ENCODE measurements at places on chromosomes 11 and 22.

DNA sequence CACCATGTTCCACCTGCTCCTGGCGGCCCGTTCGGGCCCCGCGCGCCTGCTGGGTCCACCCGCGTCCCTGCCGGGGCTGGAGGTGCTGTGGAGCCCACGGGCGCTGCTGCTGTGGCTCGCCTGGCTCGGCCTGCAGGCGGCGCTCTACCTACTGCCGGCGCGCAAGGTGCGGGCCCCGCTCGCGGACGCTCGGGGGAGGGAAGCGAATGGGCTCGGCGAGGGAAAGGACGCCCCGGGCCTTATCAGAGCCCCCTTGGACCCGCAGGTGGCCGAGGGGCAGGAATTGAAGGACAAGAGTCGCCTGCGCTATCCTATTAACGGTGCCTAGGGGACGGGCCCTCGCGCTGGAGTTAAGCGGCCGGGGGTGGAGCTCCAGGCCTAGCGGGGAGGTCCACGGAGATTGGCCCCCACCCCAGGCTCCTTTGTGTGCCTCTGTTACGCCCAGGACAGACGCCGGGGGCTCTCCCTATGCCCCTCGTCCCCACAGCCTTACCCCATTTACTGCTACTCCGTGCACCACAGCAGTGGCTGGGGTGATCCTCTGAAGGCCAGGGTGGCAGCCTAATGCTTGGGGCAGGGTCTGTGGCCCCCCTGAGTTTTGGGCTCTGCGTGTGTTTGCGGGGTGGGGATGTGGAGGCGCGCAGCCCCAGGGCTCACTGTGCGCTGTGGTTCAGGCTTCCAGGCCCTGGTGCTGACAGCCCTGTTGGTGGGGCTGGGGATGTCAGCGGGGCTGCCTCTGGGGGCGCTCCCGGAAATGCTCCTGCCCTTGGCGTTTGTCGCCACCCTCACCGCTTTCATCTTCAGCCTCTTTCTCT, 1.1 kb downstream of the TM7SF2 start:
- peak; percentile 61 for DNase-seq

DNA sequence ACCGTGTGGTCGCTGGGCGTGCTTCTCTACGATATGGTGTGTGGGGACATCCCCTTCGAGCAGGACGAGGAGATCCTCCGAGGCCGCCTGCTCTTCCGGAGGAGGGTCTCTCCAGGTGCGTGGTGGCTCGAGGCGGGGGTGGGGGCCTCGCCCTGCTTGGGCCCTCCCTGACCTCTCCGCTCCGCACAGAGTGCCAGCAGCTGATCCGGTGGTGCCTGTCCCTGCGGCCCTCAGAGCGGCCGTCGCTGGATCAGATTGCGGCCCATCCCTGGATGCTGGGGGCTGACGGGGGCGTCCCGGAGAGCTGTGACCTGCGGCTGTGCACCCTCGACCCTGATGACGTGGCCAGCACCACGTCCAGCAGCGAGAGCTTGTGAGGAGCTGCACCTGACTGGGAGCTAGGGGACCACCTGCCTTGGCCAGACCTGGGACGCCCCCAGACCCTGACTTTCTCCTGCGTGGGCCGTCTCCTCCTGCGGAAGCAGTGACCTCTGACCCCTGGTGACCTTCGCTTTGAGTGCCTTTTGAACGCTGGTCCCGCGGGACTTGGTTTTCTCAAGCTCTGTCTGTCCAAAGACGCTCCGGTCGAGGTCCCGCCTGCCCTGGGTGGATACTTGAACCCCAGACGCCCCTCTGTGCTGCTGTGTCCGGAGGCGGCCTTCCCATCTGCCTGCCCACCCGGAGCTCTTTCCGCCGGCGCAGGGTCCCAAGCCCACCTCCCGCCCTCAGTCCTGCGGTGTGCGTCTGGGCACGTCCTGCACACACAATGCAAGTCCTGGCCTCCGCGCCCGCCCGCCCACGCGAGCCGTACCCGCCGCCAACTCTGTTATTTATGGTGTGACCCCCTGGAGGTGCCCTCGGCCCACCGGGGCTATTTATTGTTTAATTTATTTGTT, 2.4 kb downstream of the PIM3 start:
- no peak for DNase-seq

DNA sequence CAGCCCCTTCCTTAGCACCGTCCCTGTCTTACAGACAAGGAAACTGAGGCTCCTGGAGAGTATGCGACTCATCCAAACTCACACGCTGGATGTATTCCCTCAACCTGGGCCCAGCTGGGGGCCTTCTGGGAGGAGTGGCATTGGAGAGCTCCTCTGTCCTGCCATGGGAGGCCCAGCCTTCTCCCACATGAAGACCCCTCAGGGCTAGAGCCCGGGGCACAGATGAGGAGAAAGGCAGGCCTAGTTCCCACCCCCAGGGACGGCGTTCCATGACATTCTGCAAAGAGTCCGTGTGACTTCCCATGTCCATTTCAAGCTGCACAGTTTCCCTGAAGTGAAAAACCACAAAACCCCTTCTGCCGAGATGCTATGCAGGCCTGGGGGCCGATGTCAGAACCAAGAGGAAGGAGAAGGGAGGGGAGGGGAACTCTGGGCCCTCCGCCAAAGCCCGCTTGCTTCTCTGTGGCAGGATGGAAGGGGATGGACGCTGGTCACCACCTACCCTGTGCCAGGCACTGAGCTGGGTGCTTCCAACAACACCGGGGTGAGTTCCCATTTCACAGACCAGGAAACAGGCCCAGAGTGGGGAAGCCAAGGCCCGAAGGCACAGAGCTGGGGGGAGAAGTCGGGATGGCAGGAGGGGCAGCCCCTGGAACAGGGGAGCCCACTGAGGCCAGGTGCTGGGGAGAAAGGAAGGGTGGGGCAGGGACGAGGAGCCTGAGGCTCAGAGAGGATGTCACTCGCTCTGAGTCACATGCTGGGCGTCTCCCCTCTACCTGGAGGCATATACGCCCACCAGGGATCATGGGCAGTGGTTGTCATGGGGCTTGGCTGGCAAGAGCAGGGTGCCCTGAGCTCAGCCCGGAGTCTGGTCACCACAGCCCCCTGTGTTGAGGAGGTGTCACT, 15.7 kb downstream of the RAC2 start:
- DNase-seq: peak; percentile 73

DNA sequence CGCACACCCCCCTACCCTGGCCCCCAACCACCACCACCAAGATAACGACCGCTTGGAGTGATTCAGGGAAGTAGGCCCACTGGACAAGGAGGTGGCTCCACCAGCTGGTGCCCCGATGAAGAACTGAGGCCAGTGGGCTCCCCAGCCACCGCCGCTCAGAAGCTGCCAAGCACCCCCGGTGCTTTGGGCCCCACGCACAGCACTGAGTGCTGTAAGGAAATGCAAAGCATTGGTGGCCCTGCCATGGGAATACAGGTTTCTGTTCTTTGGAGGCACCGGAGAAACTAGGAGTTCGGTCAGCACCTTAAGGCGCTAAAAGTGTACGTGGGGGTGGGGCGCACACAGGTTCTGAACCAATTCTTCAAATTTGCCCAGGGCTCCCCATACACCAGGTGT, 664 bp upstream of the PRSS23 start:
- DNase-seq: peak; percentile 55

- no peak for DNase-seq
These were observed 13.1 kb downstream of the MIAT start for GRCh38 chr22:26670459-26670858.

- no peak for DNase-seq
These were observed 49.1 kb downstream of the ADAMTS8 start for GRCh38 chr11:130379276-130379675.

GRCh38 chr11:92643827-92644226, 325.6 kb upstream of the MTNR1B start:
- no peak for DNase-seq

GRCh38 chr11:120652705-120653335, 141.3 kb downstream of the GRIK4 start:
- DNase-seq: no peak

- DNase-seq: no peak
These were observed 31.2 kb upstream of the B3GAT1 start for GRCh38 chr11:134443246-134443645.

GRCh38 chr22:44473166-44473565, 24.9 kb downstream of the RTL6 start:
- DNase-seq: no peak

GRCh38 chr11:17905477-17905876, 107.4 kb downstream of the SERGEF start:
- no peak for DNase-seq

DNA sequence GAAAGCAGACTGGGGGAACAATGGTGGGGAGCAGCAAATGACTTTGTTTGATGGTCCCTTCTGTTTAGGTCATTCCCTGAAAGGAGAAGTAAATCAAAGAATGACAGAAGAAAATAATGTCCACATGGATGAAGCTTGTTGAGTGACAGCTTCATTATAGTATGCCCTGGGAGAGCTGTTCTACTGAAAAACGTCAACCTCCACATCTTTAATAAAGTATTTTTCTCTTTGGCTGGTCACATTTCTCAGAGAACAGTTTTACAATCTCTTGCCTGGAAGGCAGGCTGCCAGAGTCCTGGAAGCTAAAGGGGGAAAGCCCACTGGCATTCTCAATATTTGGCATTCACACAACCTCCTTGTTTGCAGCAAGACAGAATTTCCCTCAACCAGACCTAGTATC, 287.9 kb downstream of the SWAP70 start:
- DNase-seq: no peak

All from common myeloid progenitor, CD34-positive (primary cell).